Suprapubic skin (tissue), 4 donors: ENCODE measurements at places on chromosomes 12 and 14.
A peak's percentile ranks its signal among the peaks of the same experiment; 100 is the strongest.

DNA sequence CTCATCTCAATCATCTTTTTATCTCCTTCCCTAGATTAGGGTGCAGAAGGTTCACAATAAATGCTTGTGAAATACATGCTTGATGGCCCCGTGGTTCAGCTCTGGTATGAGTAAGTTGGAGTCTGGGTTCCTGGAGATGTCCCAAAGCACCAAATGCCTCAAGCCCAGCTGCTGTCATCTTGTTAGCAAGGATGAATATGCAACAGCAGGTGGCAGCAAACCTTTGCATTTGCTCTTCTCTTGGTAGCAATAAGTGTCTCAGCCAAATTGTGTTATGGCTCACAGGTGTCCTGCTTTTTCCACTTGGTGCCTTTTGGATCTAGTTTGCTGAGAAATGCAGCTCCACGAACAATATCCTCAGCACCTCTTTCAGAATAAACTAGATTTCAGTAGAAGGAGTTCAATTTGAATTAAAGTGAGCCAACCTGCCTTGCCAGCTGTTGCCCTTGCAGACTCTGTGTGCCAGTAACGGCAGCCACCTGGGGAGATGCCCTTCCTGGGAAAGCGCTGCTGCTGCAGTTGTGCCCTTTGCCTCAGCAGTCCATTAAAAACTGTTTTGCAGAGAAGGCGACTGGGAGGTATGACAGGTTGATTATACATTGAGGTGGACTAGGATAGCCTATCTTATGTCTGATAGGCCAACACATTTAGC, 417.3 kb downstream of the SNAPC1 start:
- no peak for DNase-seq

DNA sequence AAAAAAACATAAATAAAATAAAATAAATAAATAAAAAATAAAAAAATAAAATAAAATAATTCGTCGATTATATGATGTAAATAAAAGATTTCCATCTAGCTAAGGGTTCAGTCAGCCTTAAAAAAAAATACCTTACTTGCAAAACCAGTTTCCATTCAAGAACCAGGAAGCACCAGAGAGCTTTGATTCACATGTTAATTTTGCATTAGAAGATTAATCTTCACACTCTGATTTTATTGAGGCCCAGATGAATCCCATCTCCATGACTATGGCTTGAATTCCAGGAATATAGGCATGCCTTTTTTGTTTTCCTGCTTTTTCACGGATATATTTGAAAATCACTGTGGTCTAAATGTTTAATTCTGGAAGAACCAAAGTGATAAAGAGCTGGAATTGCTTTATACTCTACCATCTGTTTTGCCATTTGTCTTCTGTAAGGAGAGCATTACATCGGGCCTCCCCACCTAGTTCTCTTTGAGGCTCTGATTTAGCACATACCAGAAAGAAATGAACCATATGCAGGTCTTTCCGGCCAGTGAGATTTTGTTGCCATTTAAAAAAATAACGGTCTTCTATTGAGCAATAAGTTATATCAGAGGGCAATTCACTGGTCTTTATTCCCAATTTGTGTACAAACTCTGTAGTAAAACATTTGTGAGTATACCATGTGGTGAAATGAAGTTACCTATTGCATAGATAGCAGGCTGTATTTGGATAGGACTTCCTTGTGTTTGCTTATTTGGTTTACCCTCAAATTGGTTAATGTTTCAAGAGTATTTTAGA, 175.5 kb downstream of the AEBP2 start:
- no peak for DNase-seq

DNA sequence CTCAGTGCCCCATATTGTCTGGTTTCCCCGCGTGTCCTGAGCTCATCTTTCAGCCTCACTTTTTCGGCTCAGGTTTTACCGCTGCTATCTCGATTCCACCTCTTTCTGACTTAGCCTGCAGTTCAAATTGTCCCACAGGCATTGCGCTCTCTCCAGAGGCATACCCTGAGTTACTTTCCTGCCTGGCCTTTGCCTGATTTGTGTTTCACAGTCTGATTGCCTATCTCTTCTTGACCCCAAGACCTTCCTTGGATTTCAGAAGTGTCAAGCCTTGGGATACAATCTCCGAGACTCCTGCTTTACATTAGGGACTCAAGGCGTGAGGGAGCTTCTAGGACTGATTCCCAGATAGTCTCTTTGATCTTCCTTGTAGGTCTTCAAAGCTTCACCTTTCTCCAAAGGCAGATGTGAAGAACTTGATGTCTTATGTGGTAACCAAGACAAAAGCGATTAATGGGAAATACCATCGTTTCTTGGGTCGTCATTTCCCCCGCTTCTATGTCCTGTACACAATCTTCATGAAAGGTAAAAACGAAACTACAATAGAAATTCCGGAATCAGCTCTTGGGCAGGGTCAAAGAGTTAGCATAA, 629 bp downstream of the LETMD1 start:
- no peak for DNase-seq

GRCh38 chr14:28323366-28323765, 443.2 kb upstream of the FOXG1 start:
- no peak for DNase-seq

- DNase-seq, result no peak
Observed at GRCh38 chr12:90027041-90027440, 318.4 kb upstream of the ATP2B1 start.

- DNase-seq, result peak; percentile 88
Observed at GRCh38 chr14:101518611-101519473, 42.5 kb upstream of the DIO3 start.

GRCh38 chr14:101426466-101426865, 134.8 kb upstream of the DIO3 start:
- DNase-seq, result no peak

DNA sequence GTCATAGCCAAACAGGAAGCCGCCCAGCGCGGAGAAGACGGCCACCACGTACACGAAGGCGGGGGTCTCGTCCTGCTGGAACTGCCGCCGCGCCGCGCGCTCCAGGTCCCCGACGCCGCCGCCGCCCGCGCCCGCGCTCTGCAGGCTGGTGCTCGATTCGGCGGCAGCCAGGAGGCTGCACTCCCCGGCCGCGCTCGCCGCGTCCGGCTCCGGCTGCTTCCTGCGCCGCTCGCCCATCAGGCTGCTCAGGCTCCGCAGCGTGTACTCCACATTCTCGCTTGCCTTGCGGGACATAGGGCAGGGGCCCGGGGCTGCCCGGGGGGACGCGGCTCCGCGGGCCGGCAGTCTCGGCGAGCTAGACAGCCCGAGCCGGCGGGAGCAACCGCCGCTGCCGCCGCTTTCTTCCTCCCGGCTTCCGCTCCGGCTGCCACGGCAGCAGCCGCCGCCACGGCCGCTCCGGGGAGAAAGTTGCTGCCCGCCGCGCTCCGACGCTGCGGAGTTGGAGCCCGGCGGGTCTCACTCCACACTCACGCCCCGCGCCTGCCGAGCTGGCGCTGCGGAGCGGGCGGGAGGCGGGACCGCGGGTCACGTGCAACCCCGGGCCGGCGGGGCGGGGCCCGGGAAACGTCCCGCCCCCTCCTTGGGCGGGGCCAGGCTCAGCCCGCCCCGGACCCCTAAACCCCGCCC, at the start of gene SLC2A13:
TSS of gene SLC2A13 (minus strand) at position 567 of the 687 bp plus-strand sequence. CDS start at position 294, 273 bp downstream.
- peak; percentile 76 for DNase-seq

DNA sequence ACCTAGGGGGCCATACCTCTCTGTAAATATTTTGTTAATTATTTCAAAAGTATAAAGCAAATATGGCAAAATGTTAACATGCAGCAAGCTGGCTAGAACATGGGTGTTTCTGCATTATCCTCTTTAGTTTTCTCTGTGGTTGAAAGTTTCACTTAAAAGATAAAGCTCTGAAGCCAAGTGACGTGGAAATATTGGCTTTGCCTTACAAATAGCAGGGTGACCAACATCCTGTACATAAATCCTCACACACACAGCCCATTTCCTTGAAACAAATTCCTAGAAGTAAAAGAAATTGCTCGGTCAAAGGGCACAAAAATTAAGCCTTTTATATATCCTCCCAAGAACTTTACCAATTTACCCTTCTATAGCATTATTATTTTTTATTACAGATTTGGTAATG, 10.6 kb upstream of the VWF start:
- DNase-seq, result no peak

GRCh38 chr12:45575823-45576475, 153.6 kb upstream of the ARID2 start:
- DNase-seq, result no peak

DNA sequence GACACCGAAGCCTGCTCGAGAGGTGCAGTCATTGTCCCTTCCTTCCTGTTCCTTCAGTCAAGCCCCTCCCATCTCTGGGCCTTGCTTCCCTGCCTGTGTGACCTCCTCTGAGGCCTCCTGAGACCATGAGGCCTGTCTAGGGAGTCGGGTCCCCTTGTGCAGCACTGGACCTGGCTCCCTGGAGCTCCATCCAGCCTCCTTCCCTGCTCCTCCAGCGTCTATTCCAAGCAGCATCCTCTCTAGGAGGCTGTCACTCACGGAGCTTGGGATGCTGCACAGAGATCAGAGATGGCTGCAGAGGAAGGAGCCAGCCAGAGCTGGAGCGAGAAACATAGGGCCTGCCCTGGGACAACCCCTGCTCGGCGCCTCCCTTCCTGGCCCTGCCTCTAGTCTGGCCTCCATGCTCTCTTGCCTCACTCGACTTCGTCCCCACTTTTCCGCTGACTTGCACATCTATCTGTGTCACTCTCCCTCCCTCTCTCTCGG, 142.7 kb downstream of the BCL11B start:
- DNase-seq, result no peak

- DNase-seq, result no peak
Observed at GRCh38 chr12:46379352-46379751, 6.8 kb upstream of the SLC38A2 start.

- DNase-seq, result no peak
Observed at GRCh38 chr12:3536096-3536875, 45.3 kb downstream of the PRMT8 start.

DNA sequence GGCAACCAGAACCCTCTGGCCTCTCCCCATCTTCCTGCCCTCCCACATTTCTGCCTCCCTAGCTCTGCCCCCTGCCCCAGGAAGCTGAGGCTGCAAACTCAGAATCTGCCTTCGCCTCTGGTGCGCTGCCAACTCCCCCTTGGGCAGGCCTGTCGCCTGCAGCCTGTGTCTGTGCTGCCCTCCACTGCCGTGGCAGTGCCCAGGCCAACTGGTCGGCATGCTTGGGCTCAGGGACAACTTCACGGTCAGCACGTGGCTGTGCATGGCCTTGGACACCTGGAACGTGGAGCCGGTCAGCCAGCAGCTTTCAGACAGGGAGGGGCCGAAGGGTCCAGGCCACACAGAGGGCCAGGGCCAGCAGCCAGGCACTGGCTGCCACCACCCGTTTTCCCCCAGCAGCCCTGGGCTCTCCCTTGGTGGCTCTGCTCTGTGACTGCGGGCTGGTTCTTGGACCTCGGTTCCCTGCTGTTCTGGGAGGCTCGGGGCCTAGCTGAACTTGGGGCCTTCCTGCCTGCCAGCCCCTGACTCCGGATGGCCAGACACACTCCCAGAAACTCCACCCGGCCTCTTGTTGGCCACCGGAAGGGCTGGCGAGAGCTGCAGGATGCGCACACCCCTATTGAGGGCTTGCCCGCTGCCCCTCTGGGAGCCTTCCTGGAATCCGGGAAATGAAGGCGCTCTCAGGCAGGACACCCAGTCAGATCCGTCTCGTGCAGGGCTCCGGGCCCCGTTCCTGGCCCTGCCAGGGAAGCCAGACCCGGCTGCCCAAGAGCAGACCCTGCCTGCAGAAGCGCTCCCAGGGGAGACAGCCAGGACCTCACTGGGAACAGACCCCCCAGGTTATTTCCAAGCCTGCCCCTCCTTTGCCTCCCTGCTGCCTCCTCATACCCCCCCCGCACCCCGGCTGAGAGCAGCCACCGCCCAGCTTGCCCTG, 34.2 kb upstream of the PPP1R13B start:
- DNase-seq, result no peak

GRCh38 chr12:5442251-5443006, 10.5 kb downstream of the NTF3 start:
- no peak for DNase-seq

GRCh38 chr12:108633534-108634248, at the start of gene SELPLG:
Gene SELPLG, minus strand, starts transcription at chr12:108633894. Its CDS starts 9,587 bp downstream, at chr12:108624307.
- DNase-seq, result peak; percentile 82

DNA sequence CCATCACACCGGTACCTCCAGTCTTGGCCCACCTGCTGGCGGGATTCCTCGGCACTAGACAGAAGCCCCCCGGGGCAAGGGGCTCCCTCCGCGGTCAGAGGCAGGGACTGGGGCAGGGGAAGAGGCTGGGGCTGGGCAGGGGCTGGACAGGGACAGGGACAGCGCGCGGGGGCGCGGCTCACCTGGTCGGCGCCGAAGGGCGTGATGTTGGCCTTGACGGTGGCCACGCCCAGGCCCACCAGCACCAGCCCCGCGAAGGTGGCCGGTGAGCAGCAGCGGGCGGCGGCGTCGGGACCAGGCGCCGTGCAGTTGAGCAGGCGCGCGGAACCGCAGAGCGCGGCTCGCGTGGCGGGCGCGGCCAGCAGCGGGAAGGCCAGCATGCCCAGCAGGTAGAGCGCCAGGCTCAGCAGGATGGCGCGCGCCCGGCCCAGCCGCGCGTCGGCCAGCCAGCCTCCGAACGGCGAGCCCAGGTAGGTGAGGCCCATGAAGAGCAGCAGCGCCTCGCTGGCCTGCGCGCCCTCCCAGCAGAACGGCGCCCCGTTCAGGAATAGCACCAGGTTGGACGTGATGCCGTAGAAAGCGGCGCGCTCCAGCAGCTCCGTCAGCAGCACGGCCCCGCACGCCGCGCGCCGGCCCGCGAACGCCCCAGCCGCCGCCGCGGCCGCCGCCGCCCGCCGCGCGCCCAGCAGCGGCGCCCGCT, 392 bp downstream of the SLC15A4 start:
- no peak for DNase-seq

- DNase-seq, result no peak
Observed at GRCh38 chr12:48486261-48486660, 4.0 kb downstream of the C12orf54 start.

GRCh38 chr12:105698075-105698474, 367.6 kb downstream of the C12orf75 start:
- no peak for DNase-seq

DNA sequence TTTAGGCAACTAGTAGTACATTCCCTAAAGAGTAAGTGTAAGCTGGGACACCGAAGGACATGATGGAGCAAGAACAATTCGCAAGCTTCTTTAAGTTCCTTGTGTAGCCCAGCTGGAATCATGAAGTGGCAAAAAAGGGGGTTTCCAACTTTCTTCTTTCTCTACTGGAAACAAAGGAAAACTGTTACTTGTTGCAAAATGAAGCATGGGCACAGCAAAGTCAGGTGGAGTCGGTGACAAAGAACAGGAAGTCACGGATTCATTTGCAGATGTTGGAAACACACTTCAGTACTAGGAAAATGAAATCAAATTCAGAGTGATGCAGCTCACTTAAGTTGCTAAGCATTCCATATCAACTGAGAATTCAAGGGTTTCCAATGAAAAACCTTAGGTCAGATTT, 706.9 kb upstream of the STXBP6 start:
- no peak for DNase-seq
